ENCODE measurements at places on chromosomes 11 and 22.

- no peak for DNase-seq
These were observed 1.2 kb upstream of the CCDC117 start for GRCh38 chr22:28771195-28771791.

GRCh38 chr11:84899740-84900139, 727.4 kb downstream of the DLG2 start:
- no peak for DNase-seq

DNA sequence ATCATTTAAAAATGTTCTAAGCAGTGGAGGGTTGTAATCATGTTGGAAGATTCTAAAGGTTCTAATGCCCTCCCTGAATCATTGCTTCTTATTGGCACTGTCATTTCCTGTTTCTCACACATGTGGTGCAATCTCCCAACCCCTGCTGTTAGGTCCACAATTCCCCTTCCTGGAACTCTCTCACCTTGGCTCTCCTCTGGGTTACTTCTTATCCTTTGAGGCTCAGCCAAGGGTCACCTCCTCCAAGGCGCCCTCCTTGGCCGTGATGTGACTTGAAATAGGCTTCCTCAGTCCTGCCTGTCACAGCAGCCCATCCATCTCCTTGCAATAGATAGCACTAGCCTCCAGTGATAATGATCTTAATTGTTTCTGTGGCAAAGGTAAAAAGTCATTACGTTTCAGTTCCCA, 149.8 kb downstream of the TTC17 start:
- DNase-seq: no peak

DNA sequence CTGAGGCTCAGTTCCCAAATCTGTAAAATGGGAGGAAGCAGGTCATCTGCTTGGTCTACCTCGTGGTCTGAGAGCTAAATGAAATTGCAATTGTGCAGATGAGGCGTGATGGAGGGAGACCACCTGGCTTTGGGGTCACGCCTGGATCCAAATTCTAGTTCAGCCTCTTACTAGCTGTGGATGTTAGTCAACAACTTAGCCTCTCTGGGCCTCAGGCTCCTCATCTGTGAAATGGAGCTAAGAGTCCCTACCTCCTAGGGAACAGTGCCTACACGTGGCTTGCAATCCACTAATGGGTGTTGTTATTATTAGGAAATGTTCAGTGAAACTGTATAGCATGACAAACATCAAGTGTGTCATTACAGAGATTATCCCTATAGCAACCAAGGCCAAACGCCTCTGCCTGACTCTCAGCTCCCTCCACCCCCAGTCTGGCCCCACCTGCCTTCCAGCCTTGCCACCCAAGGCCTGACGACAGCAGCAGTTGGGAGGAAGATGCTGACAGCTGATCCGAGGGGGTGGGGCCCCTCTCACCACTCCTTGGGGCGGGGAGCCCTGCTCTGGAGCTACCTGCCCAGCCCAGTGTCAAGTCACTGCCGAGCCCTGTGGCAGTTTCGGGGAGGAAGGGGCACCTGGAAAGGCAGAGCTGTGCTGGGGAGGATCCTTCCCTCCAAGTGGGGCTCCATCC, 1.7 kb upstream of the RHOD start:
- DNase-seq: no peak

- DNase-seq: peak; percentile 50
These were observed 1.1 kb upstream of the RAC2 start for GRCh38 chr22:37244922-37245722.
